ENCODE measurements at places on chromosomes 7 and 10. TPM values are rescaled to one million over a fixed set of nuclear protein-coding genes. Genes with fewer than 3 reads are reported as not detected.

GRCh38 chr10:119241066-119241465 lies 33.7 kb downstream of the GRK5 start:
- DNase-seq, result no peak

The SNX10 gene
- total RNA-seq, result 7.0 TPM

The MYH16 gene
- not detected for total RNA-seq

The INSYN2A gene
- not detected for total RNA-seq

DNA sequence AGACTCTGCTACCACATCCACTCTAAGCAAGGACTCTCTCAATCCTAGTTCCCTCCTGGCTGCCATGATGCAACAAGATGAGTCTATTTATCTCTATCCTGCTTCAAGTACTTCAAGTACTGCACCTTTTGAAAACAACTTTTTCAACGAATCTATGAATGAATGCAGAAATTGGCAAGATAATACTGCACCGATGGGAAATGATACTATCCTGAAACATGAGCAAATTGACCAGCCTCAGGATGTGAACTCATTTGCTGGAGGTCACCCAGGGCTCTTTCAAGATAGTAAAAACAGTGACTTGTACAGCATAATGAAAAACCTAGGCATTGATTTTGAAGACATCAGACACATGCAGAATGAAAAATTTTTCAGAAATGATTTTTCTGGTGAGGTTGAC lies 40.7 kb downstream of the AHR start:
- DNase-seq, result no peak

The HKDC1 gene
- total RNA-seq, result 12.0 TPM

DNA sequence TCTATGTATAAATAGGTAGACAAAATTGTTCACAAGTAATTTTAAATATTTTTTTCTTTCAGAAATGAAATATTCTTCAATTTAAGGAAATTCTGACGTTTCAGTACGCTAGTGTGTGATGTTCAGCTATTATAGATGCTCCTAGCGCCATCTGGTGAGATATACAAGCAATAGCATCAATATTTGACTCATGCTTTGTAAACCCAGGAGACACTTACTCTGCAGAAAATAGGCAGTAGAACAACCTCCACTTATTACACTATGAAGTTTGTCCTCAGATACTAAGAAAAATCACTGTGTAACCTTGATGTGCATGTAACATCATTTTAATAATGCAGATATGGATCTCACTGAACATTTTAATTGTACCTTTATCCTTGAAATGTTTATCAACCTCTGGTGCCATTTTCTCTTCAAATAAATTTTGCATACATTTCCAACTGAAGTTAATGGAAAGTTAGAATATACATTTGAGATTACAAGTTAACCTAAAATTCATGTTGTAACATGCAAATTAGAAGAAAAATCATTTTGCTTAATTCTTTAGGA lies 151.5 kb upstream of the FAM3C start:
- no peak for DNase-seq

The AKR1C8 gene
- 0.94 TPM for total RNA-seq

The PLAC9 gene
- 103 TPM for total RNA-seq

- no peak for DNase-seq
Measured at GRCh38 chr10:124328477-124329220, 90.1 kb downstream of the OAT start.

GRCh38 chr10:104773105-104773504 lies 132.0 kb downstream of the SORCS3 start:
- no peak for DNase-seq

DNA sequence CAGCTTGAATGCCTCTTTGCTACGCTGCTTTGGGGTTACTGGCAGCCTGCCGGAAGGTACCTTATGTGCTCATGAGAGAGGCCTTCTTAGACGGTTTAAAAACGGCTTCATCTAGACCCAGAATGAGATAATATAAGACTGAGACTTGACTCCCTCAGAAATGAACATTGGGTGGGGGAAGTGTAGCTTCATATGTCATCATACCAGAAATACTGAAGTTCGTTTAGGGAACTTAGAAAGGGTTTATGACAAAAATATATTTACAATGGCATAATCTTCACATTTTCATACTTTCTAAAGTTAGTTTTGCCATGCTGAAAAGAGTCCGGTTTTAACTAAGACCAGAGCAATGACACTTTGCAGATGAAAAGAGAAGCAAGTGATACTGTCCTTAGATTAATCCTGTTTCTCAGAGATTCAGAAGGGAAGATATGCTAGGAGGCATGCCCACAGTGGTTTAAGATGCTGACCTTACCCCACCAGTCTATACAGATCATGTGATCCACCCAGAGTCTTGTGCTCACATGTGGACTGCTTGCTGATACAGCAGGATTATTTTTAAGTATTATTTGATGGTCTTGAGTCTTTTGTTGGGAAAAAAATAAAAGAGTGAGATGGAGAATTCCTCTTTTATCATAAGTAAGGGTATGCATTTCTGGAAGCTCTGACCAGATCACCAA lies 40.8 kb upstream of the HGF start:
- no peak for DNase-seq

The AKR1E2 gene
- 25.1 TPM for total RNA-seq

DNA sequence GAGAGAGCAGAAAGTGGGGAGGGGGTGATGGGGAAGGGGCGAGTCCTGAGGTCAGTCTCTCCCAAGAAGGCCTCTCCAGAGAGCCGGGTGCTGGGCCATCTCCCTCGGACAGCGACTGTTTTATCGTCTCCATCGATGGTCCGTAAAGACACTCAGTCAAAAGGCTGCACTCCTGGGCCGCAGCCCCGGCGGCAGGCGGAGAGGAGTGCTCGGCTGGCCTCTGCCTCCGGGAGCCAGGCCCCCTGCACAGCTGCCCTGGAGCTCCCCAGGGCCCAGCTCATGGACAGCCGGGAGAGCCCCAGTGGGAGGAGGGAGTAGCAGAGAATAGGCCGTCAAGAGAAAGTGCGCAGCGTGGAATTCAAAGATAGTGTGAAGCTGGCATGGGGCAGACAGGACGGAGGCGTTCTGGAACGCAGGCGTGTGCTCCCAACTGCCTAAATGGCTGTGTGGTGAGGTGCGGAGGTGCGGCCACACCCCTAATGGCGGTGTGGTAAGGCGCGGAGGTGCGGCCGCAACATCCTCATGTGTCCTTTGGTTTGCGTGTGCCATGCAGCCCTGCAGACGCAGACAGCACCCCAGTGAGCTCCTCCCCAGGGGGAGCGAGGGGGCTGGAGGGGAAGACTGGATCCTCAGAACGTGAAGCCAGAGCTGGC lies 477.5 kb upstream of the FOXK1 start:
- DNase-seq, result no peak

The GLI3 gene
- 33.8 TPM for total RNA-seq

The TMEM229A gene
- 0.27 TPM for total RNA-seq

GRCh38 chr10:70849582-70850016 lies 33.9 kb downstream of the SGPL1 start:
- no peak for DNase-seq

DNA sequence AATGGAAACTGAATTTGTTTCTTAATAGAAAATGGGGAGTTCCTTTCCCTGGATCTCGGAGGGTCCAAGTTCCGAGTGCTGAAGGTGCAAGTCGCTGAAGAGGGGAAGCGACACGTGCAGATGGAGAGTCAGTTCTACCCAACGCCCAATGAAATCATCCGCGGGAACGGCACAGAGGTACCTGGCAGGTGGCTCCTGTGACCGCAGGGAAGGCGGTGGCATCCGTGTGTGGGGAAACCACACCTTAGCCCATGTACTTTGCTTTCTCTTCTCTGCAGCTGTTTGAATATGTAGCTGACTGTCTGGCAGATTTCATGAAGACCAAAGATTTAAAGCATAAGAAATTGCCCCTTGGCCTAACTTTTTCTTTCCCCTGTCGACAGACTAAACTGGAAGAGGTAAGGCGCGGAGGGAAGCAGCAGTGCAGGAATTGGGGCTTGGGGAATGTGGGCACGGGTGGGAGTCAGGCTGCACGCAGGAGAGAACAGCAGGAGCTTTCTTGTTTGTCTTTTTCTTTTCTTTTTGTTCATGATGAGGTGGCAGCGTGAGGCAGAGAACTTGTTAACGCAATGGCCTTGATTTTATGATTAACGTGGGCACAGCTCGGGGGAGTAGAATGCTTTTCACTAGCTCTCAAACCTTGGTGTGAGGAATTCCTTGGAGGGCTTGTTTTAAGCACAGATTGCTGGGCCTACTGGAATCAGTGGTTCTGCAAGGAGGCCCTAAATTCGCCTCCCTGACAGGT lies 12.8 kb downstream of the HKDC1 start:
- no peak for DNase-seq

The SLC39A12 gene
- not detected for total RNA-seq

GRCh38 chr10:6074489-6075301 lies 12.5 kb upstream of the IL2RA start:
- no peak for DNase-seq

GRCh38 chr7:114940220-114940619 lies 18.3 kb downstream of the MDFIC start:
- no peak for DNase-seq

- no peak for DNase-seq
Measured at GRCh38 chr7:151424799-151425198, 15.0 kb upstream of the WDR86 start.

The C10orf62 gene
- total RNA-seq, result not detected

The ZSCAN25 gene
- 19.8 TPM for total RNA-seq

DNA sequence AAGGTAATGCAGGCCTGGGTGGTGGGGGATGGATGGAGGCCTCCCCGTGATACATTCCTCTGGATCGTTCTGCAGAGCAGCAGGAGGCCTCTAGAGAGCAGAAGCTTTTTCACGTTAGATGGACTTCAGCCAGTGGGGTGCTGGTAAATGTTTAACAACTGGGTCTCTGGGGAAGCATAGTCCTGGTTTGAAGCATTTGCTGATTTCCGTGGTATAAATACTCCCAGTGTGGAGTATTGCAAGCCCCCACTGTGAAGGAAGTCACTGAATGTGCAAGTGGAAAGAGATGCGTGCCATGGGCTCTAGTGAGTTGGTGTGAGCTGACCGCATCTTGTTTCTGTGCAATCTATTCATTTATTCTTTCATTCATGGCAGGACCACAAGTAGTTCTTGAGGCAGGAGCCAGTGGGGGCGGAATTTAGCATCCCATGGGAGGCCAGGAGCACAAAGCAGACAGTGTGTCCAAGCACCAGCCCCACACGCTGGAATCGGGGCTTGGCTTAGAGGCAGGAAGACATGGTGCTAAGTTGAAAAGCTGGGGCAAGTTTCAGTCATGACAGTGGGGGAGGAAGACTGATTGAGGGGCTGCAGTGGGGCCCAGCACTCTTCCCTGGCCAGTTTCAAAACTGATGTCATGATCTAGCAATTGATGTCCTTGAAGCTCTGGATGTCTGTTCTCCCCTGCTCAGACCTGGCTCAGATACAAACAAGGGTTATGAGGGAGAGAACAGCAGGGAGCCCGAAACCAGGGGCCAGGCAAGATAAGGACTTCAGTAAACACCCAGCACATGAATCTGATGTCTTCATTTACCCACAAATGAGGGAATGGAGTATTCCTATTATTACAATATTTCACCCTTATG lies 280.9 kb upstream of the LYZL1 start:
- DNase-seq, result peak; percentile 82

The FFAR4 gene
- total RNA-seq, result 0.31 TPM

DNA sequence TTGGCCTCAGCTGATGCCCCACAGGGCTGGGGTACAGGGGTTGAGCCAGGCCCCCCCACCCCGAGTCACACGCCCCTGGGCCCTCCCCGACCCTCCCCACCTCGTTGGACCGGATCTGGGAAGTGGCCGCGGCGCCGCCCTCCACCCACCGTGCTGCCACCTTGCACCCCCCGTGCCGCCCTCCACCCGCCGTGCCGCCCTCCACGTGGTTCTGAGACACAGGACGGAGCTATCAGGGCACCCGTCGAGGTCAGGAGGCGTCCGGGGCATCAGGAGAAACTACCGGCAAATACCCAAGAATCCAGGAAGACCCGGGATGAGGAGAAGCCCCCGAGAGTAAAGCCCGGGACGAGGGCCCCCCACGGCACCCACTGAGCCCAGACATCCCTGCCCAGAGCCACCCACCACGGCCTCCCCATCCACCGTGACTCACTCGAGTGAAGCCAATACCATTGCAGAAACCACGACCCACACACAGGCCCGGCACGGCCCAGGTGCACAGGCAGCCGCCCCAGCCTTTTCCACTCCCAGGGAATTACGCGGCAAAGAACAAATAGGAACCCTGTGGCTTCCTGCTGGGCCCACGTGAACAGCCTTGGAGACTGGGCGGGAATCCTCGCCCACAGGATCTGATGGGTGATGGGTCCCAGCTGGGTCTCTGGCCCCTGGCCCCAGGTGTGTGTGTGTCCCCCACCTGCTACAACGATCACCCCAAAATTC lies 34.0 kb downstream of the ADAP1 start:
- peak; percentile 59 for DNase-seq

DNA sequence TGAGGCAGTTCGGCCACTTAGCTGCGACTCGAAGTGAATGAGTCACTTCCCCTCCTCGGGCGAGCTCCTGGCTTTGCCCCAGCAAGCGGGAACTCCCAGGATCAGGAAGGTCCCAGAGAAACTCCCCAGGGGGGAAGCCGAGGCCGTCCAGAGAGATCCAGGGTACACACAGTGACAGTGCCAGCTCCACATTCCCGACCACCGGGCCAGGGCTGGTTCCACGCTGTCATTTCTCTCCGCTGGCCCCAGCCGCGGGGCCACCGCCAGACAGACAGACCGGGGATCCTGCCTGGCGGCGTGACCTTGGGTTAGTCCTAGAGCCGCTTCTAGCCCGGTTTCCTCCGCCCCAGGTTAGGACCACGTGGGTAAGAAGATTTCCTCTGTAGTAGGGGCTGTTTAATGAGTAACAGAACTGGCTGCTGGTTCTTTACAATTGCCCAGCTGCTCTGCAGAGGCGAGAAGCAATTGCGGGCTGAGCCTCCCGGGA lies 463 bp upstream of the UPP1 start:
- peak; percentile 89 for DNase-seq

GRCh38 chr10:74863551-74863950 lies 37.2 kb downstream of the KAT6B start:
- DNase-seq, result no peak

- no peak for DNase-seq
Measured at GRCh38 chr10:103062854-103063590, 130.1 kb downstream of the NT5C2 start.

DNA sequence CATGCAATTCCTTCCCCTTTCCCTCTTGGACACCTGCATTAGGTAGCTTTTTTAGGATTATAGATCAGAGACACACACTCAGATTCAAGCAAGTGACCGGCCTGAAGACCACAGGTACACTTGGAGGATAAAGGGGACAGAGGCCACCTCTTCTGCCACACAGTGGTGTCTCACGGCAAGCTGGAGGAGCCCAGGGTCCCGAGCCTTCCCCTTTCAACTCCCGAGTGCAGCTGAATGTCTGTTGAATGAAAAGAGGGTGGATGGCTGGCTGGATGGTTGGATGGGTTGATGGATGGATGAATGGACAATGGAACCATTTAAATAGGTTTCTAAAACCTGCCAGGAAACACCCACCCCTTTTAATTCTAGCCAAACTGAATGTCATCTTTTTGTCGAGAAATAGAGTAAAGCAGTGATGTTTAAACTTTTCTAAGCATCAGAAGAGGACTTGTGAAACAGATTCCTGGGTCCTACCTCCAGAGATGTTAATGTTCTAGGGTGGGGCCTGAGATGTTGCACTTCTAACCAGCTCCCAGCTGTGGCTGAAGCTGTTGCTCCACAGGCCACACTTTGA lies 49.2 kb upstream of the ZMIZ1 start:
- peak; percentile 47 for DNase-seq

- DNase-seq, result no peak
Measured at GRCh38 chr7:94130716-94131115, 126.6 kb upstream of the BET1 start.
